Umbilical cord (tissue), 2 donors: ENCODE measurements at places on chromosomes 7 and 10.

GRCh38 chr7:5622746-5623145, 158.7 kb downstream of the RNF216 start:
- no peak for DNase-seq

- DNase-seq = no peak
Observed at GRCh38 chr7:85997515-85997914, 646.2 kb upstream of the GRM3 start.

DNA sequence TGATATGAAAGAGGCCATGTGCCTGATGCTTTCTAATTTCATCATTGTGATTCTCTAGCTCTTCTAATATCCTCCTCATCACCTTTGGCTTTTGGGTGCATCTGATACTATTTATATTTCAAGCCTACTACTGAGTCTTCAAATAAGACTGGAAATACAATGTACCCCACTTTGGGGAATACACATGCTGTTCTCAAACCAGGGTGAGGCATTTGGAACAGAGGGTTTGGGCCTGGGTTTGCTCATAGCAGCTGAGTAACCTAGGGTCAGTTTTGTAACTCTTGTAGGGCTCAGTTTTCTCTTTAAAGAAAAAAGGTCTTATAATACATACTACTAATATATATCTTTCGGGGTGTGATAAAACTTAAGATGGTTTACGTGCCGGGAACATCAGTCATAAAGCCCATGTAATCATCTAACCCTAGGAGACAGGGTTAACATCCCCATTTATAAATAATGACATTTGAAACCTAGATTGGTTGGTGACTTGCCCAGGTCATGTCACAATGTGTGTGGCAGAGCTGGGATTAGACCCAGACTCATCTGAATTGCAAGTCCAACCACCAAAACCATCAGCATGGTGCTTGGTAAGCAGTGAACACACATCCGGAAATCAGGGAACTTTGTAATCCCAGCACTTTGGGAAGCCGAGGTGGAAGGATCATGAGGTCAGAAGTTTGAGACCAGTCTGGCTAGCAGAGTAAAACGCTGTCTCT, 23.0 kb downstream of the AKR1B15 start:
- DNase-seq = no peak

- DNase-seq = no peak
Observed at GRCh38 chr10:69645296-69646184, 15.5 kb downstream of the FAM241B start.

GRCh38 chr7:52261057-52261456, 774.4 kb upstream of the POM121L12 start:
- DNase-seq = no peak

DNA sequence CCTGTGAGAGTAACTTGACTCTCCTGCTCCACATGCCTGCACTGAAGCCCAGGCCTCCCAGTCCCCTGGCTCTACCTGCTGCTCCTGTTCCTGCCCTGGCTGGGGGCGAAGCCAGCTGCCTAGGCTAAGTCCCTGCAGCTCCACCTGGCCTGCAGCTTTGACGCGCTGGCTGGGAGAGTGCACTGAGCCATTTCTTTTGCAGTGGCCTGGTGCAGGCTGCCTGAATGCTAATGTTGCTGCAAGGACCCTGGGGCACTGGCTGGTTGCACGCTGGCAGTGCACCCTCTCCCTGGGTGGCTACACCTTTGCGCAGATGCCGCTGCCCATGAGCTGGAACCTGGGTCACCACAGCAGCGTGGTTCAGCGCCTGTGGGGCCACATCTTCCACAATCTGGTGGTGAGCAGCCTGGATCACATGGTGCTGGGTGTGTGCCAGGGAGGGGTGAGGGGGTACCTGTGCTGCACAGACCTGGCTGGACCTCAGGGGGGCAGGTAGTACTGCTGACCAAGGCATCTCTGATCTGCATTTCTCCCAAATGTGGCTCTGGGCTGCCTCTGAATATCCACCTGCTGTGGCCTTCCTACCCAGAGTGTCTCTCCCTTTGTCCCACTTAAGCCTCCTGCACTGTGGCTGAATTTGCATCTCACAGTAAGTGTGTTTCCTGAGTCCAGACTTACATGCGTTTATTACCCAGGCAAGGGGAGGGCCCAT, 20.0 kb downstream of the IMPDH1 start:
- DNase-seq = no peak

- no peak for DNase-seq
Observed at GRCh38 chr7:43240565-43240964, 128.1 kb downstream of the HECW1 start.

DNA sequence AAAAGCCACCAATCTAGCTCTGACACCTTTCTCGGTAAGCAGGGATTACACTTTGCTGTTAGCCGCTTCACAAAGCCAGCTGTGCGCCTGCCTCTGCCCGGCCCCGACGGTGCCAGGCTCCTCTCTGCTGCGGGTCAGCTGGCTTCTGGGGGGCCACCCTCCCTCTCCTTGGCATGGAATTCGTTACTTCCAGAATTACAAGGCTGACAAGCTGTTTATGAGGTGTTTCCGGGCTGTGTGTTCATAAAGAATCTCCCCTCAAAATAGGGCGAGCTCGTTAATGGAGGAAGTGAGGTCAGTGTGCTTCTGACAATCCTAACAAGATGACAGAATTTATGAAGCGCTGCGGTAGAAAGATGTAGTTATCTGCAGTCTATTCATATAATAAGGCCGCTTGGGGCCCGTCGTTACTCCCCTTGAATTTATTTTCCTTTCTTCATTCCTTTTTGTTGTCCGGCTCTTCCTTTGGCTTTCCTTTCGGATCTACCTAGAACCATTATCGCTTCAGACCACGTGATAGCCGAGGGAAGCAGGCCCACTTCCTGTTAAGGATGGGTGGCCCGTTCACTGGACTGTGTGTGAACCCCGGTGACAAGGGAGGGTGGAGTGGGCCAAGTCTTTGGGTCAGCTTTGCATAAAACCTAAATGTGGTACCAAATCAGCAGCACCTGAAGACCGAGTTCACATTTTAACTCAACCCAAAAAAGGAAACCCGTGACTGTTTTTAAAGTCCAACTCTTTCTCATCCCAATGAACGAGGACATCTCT, 273.0 kb upstream of the YAE1 start:
- no peak for DNase-seq

- DNase-seq = no peak
Observed at GRCh38 chr10:71755179-71755879, 18.0 kb downstream of the VSIR start.

GRCh38 chr10:14605231-14605925, 169.3 kb downstream of the FAM107B start:
- peak; percentile 49 for DNase-seq

DNA sequence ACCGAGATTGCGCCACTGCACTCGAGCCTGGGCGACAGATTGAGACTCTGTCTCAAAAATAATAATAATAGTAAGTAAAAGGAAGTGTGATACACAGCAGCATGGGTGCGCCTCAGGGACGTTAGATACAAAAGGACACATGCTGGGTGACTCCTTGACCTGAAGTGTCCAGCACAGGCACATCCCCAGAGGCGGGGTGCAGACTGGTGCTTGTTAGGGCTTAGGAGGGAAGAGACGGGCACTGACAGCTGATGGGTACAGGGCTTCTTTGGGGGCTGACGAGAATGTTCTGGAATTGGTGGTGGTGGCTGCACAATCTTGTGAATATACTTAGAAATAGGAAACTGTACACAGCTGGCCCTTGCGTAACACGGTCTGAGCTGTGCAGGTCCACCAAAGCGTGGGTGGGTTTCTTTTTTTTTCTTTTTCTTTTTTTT, 61.8 kb upstream of the DNAJB6 start:
- no peak for DNase-seq

GRCh38 chr10:118595598-118596425, at the start of gene PRLHR:
TSS of gene PRLHR (minus strand) at chr10:118595648. CDS start at chr10:118595244, 404 bp downstream.
- peak; percentile 35 for DNase-seq
